NCI-H1436 (cell line): ENCODE measurements at places on chromosomes 12 and 14.

- DNase-seq = no peak
Observed at GRCh38 chr12:119229837-119230236, 51.1 kb downstream of the HSPB8 start.

DNA sequence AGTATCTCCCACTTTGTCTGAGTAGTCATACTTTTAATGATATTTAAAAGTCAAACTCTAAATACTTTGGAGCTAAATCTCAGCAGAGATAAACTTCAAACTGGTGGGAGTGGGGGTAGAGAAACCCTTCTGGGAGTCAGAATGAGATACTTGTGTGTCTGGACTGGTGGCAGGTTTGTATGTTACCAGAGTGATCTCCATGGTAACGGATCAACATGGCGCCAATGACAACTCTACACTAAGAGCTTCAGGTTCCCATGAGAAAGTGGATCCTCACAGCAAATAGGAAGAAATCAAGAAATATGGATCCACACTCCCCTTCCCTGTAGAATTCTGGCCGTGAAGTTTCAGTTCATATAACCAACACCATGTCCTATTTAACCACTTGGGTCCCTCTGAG, 121.9 kb downstream of the ETV6 start:
- no peak for DNase-seq

GRCh38 chr14:89424241-89424640, 7.2 kb upstream of the FOXN3 start:
- no peak for DNase-seq

- no peak for DNase-seq
Observed at GRCh38 chr14:48430805-48431204, 755.4 kb upstream of the MDGA2 start.

DNA sequence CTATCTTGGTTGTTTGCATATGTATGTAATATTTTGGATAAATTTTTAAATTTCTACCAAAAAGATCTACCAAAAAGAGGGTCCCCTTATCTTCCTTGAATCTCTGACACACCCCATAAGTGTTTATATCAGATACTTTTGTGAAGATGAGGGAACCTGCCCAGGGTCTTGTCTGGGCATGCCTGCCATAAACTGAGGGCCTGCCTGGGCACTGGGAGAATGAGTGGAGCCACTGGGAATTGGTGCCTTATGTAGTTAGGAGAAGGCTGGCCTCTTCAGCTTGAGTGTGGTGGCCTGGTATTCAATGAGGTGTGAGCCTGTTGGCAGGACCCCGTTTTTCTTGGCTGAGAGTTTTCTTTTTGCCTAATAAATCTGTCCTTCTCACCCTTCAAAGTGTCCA, 46.5 kb downstream of the OR9K2 start:
- no peak for DNase-seq

- DNase-seq = no peak
Observed at GRCh38 chr14:99925471-99925870, 132.3 kb downstream of the EML1 start.

DNA sequence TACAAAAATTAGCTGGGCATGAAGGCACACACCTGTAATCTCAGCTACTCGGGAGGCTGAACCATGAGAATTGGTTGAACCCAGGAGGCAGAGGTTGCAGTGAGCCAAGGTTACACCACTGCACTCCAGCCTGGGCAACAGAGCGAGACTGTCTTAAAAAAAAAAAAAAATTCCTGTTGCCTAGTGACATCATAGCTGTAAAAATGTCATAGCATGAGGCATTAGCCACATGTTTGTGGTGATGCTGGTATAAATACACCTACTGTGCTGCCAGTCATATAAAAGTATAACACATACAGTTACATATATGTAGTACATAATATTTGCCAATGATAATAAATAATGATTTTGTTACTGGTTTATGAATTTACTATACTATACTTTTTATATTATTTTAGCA, 22.2 kb downstream of the SLC41A2 start:
- DNase-seq = no peak

DNA sequence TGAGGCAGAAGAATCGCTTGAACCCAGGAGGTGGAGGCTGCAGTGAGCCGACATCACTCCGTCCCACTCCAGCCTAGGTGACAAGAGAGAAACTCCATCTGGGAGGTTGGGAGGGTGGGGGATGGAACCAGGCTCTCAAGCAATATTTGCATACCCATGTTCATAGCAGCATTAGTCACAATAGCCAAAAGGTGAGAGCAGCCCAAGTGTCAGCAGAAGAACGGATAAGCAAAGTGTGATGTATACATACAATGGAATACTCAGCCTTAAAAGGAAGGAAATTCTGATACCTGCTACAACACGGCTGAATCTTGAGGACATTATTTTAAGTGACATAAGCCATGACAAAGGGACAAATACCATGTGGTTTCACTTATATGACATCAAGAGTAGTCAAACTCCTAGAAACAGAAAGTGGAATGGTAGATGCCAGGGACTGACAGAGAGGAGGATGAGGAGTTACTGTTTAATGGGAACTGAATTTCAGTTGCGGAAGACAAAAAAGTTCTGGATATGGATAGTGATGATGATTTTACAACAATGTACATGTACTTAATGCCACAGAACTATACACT, 11.6 kb downstream of the DAD1 start:
- DNase-seq = no peak

GRCh38 chr12:131380965-131381705, 329.8 kb upstream of the SFSWAP start:
- DNase-seq = no peak

DNA sequence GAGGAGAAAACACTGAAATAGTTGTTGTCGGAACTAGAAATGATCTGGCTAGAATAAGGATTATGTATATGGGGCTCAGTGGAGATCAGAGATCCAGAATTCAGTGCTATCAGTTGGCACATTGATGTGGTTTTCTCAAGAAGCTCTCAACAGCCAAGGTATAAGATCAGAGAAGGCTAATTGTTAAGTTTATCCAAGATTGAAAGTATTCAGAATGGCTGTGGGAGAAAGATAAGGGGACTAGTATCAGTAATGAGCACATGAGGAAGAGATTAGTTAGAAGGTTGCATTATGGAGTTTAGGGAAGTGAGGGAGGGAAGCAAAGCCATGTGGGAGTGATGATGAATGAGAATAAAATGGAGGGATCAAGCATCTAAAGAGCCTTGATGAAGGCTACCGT, 128.1 kb upstream of the MIS18BP1 start:
- no peak for DNase-seq

DNA sequence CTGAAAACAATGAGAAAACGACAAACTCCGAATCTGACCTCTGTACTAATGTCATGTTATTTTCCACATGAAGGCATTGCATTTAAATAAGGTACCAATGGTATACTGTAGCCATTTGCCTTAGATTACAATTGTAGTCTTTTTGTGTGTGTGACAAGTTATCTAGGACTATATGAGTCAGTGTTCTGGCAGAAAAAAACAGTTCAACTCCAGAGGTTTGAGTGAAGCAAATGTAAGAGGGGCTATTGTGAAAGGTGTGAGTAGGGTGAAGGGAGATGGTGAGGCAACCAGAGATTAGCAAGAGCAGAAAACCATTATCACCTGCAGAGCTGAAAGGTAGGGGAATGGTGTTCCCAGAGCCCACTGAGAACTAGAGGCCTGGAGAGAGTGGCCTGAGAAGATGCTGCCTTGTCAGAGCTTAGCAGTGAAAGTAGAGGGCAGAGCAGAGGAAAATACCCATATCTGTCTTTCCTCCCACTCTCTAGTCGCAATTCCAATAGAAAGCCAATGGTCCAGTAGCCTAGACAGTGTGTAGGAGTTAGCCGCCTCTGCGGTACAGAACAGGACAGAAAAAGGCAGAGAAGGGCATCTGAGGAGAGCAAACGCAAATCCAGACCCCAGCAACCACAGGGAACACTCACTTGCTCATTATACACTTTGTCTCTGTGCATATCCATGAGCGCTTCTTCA, 112.2 kb downstream of the DYRK2 start:
- DNase-seq = no peak

DNA sequence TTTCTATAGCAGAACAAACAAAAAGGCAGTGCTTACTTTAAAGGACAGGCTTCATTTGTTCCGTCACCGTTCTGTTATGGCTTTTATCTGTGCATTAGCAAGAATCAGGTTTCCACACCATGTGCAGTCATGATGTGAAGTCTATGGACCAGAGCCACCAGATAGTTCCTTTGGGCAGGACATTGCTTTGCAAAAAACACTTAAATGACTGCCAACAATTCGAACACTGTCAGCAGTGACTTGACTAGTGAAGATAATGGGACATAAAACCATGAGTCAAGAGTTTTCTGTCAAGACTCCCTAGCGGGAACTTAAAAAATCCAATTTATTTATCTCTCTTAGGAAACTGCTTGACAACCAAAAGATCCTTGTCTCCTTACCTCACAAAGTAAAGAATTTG, 80.3 kb downstream of the NKX2-1 start:
- DNase-seq = no peak

DNA sequence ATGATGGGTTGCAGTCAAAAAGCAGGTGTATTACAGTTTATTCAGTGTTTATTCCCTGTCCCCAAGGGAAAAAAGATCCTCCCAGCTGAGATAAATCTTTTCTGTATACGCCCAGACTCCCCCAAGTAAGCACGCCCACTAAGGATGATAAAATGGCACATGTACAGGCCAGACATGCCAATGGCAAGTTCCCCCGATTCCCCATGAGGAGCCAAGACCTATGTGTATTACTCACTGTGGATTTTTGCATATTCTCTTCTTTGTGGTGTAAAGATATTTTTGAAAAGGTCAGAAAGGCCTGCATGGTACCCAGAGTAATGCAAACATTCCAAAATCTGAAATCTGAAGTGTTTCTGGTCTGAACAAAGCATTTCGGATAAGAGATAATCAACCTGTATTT, 22.2 kb downstream of the NR2C1 start:
- no peak for DNase-seq

DNA sequence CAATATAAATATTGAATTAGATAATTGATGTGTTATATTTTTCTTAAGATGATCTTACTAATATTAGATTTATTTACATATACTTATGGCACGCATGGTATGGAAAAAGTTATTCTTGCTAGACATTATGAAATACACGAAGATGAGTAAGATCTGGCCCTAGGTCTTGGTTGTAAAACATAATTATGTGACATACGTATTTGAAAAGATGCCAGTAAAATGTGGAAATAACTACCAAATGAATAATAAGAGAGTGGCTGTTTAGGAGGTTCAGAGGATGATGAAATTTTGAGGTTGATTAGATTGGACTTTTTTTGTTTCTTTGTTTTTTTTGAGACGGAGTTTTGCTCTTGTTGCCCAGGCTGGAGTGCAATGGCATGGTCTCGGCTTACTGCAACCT, 41.3 kb downstream of the FANCM start:
- DNase-seq = no peak

DNA sequence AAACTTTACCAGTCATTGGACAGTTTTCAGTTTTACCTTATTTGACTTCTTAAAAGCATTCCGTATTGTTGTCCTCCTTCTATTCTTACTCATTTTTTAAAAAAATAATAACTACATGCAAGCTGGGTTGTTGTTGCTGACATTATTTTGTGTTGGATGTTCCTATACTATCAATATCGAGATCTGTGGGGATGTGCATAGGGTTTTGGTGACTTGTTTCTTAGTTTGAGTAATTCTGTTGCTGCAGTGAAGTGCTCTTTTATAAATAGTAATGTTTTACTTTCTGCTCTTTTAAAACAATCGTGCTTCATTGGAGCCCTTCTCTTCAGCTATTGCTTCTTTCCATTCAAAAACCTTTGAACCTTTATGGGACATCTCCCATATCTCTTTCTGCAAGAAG, 79.4 kb downstream of the METTL25 start:
- DNase-seq = no peak

GRCh38 chr12:123996581-123996980, 23.6 kb downstream of the ZNF664 start:
- no peak for DNase-seq

GRCh38 chr12:12502815-12503151, 59.9 kb downstream of the DUSP16 start:
- no peak for DNase-seq

- no peak for DNase-seq
Observed at GRCh38 chr12:81086342-81086741, 8.5 kb downstream of the ACSS3 start.

GRCh38 chr12:64824130-64824499, 332 bp upstream of the TBC1D30 start:
- no peak for DNase-seq

- no peak for DNase-seq
Observed at GRCh38 chr12:81284137-81284536, 206.3 kb downstream of the ACSS3 start.

- DNase-seq = no peak
Observed at GRCh38 chr12:15662983-15663659, 126.1 kb downstream of the EPS8 start.

DNA sequence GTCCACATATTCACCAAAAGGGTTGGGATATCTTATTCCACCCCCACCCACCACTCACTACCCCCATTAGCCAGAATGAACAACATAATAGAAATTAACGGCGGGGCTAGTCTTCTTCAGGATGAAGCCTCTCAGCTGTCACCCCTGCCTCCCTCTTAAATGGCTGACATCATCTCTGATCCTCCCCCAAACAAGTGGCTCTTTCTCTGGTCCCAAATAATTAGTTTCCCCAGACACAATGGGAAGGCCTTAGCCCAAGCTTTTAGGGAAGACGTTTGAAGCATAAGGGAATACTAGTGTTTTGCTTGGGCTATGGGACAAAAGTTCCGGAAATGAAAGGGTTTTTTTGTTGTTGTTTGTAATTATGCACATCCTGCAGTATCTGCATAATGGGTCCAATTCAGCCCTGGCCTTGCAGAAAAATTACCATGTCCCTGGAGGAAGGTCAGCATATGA, 13.8 kb downstream of the STON2 start:
- peak; percentile 25 for DNase-seq

- no peak for DNase-seq
Observed at GRCh38 chr12:58270966-58271705, 329.8 kb downstream of the ATP23 start.

DNA sequence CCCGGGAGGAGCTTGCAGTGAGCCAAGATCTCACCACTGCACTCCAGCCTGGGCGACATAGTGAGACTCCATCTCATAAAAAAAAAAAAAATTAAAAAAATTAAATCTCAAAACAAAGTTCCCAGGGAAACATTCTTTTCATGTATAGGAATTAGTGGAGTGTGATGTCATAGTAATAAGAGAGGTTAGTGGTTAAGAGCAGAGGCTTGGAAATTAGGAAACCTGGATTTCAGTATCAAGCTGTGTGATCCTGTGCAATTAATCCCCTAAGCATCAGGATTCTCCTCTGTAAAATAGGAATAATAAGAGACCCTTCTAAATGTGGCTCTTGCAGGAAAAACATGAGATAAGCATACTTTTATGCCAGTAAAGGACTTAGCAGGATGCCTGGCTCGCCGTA, 3.1 kb upstream of the TXNRD1 start:
- DNase-seq = no peak

DNA sequence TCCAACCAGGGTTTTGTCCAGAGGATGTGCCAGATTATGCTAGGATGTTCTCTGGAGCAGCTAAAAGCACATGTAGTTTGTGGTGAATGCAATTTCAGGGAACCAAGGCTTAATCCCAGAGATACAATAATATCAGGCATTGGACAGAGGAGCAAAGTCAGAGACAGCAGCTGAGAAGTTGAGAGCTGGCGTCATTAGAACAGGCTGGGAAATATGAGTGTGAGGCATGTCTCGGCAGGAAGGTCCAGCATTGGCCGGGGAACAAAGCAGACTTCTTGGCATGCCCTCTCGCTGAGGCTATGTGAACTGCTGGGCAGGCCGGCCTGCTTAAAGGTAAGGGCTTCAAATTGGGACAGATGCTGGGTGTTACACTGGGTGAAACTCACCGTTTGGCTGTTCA, 125.4 kb downstream of the CAND1 start:
- no peak for DNase-seq

GRCh38 chr12:108078428-108078827, 50.7 kb upstream of the WSCD2 start:
- no peak for DNase-seq
